COR-L47 (cell line): ENCODE measurements at places on chromosomes 11 and 22.

- DNase-seq = no peak
Measured at GRCh38 chr11:73359341-73359740, 16.9 kb upstream of the RELT start.

DNA sequence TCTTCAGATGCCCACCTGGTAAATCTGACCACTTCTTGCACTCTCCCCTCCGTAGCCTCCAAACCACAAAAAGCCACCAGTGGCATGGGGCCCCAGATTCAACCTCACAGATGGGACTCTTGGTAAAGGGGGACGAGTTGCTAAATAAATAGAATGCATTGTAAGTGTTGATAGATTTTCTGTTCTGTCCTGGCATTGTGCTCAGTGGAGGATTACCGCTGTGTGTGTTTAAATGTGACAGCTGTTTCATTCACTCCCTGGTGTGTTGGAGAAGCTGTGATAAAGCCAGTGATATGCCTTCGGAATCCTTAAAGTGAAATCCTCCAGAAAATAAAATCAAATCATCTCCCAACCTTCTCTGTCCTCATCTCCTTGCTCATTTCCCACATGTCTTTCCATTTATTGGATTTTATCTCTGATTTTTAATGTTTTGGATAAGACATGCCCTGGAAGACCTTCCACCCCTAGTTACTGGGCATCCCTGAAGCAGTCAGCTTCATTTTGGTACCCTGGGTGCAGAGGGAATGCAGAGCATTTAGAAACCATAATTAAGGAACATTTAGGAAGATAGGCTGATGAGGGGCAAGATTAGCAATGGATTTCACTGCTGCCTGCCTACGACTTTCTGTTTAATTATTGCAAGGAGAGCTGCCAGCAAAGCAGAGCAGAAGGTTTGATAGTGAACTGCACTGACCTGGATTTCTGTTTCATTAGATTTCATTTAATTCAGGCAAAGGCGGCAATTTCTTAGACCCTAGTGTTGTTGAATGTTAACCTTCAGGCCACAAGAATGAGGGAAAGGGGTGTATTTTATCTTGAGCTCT, 460.9 kb upstream of the KIRREL3 start:
- DNase-seq = peak; percentile 25

DNA sequence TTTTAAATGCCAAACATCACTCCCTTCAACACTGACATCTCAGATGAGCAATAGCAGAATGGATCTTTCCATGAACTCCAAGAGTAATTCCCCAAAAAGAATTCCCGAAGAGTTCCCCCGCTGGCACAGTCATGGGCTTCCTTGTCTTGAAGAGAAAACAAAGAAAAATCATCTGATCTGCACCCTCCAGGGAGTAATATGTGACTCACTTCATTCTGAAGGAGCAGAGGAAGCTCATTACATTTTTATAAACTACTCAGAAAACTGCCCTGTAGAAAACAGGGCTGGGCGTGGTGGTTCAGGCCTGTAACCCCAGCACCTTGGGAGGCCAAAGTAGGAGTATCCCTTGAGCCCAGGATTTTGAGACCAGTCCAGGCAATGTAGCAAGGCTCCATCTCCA, 35.7 kb downstream of the CELSR1 start:
- DNase-seq = no peak

DNA sequence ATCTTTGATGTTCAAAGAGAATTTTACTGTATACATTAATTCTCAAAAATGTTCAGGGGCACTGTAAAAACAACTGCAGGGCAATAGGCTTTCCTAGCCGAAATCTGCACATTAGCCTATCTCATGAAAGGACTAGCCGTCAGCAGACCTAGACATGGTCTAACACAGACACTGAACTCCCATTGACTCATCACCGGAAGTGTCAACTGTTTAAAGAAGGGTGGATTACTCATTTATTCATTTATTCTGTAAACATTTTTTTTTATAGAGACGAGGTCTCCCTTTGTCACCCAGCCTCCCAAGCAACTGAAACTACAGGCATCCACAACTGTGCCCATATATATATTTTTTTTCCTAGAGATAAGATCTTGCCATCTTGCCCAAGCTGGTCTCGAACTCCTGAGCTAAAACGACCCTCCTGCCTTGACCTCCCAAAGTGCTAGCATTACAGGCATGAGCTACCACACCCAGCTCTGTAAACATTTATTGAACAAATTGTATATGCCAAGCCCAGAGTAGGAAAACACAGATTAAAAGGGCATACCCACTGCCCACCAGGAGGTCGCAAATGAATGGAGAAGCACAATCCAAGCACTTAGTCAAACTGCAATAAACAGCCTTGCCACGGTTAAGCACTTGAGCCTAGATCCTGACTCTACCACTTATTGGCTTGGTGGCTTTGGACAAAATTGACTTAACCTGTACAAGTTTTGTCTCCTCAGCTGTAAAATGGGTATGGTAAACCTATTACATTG, 26.6 kb downstream of the RAB30 start:
- DNase-seq = peak; percentile 52

DNA sequence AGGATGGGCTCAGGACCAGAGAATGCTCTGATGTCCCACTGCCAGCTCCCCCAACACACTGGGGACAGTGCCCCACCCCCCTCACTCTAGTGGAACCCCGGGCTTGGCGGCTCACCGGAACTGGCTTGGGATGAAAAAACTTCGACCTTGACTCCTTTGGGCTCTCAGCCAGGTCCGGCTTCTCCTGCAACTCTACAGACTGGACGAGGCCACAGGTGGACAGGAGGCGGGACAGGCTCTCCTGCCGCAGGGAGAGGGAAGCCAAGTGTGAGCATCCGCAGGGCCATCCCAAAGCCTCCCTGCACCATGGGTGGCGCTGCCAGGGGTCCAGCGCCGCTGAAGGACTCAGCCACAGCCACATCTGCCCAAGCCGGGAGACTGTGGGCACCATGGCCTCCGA, 3.7 kb downstream of the RRP7A start:
- no peak for DNase-seq

DNA sequence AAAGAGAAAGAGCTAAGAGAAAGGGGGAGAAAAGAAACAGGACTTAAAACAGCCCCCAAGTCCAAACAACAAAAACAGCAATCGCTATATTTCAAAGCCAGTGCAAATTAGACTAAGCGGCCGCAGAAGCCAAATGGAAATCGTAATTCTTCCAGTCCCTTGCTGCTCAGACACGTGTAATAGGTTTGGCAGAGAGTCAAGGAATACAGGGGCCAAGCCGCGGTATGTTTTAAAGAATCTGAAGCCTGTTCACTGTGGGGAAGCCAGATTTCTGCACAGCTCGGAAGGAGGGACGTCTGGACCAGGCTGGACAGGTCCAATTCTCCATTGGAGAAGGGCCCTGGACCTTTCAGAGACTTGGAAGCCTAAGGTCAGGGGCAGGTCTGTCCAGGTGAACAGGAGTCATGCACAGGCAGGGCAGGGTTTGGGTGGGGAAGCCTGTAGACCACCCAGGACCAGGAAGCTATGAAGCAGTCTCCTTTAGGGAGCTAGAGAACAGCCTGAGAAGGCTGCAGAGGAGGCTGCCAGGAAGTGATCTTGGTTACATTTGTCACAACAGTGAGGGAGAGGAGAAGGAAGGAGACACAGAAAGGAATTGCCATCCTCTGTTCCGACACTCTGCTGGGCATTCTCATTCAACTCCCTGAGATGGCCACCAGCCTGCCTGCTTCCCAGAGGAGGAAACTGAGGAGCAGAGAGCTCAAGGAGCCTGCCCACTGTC, 265.5 kb upstream of the ISX start:
- DNase-seq = no peak

- no peak for DNase-seq
Measured at GRCh38 chr11:120663142-120663541, 151.6 kb downstream of the GRIK4 start.

GRCh38 chr22:21694795-21695429, 29.1 kb downstream of the PPIL2 start:
- DNase-seq = no peak

DNA sequence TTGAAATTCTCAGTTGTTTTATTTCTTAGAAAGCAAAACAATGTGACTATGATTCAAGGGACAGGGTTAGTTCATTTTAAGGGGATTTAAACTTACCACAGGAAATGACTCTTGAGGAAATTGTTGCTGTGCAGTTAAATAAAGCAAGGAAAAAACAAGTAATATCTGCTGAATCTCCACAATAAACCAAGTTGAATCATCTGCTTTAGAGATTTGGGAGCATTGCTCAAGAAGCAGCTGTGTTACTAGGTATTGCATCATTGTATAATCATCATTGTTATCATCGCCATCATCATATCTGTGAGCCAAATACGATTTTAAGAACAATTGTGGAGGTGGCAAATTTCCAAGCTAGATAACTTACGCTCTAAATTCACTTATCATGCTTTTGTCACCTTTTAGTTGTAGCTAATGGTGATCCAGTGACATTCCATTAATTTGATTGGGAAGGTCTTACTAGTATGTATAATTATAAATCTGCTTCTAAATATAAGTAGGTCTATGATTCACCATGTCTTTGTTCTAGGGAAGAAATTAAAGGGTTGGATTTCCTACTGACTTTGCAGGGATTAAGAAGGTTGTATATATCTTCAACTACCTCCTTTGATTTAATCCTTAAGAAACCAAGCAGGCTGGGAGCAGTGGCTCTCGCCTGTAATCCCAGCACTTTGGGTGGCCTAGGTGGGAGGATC, 19.9 kb downstream of the MMP10 start:
- DNase-seq = peak; percentile 7

DNA sequence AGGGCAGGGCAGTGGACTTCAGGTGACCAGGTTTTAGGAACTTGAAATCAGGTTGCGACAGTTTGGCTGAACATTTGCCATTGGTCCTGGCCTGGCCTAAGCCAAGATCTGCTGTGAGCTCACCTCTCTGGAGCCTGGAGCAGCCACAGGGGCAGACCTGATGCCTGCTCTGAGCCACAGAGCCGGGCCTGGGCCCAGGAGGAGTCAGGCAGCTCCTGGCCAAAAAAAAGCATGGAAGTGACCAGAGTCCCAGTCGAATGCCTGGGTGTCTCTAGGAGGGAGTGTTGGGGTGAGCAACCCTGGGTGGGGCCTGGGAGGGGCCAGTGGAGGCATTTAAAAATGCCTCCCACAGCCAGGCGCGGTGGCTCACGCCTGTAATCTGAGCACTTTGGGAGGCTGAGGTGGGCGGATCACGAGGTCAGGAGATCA, 6.0 kb upstream of the OMP start:
- DNase-seq = no peak

GRCh38 chr22:30602049-30602448, 4.9 kb upstream of the TCN2 start:
- peak; percentile 40 for DNase-seq

GRCh38 chr22:24436553-24436952, 9.2 kb downstream of the ADORA2A start:
- DNase-seq = no peak

DNA sequence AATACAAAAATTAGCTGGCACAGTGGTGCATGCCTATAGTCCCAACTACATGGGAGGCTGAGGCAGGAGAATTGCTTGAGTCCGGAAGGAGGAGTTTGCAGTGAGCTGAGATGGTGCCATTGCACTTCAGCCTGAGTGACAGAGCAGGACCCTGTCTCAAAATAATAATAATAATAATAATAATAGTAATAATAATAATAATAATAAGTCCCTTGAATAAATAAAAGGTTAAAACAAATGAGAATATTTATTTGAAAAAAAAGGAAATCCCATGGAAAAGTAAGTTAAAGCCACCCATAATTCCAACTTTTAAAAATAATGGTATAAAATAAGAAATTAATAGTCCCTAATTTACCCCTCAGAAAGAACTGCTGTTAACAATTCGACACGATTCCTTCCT, 10.0 kb upstream of the NAV2 start:
- no peak for DNase-seq

DNA sequence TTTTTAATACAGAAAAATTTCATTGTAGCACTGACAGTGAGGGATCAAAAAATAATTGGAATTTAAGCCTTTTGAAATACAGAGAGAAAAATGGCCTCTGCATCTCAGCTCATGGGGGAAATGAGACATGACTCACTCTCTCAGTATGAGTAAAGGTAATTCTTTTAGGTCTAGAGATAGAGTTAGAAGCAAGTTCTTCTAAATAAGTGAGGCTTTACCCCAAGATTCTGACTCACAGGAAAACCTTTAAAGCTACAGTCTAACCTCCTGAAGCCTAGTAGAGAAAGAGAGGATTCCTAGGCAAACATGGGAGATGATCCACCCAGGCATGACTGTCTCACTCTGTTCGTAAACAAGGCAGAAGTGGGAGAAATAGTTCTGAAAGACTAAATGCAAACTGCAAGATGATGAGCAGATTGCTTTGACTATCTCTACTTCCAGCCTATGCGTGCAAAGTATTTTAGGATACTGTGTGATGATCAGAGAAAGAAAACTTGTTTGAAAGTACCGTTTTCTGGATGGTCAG, 1003.3 kb upstream of the CCDC90B start:
- DNase-seq = no peak

- DNase-seq = no peak
Measured at GRCh38 chr11:76783294-76783895, at the start of gene TSKU. Gene TSKU, plus strand, starts transcription at chr11:76783356. Its CDS starts 12,261 bp downstream, at chr11:76795617.

GRCh38 chr11:64015935-64016845, 19.5 kb upstream of the FLRT1 start:
- peak; percentile 73 for DNase-seq

- DNase-seq = no peak
Measured at GRCh38 chr11:69482322-69482721, 859 bp downstream of the LINC01488 start.

GRCh38 chr11:85590848-85591483, 36.2 kb downstream of the DLG2 start:
- DNase-seq = peak; percentile 36

DNA sequence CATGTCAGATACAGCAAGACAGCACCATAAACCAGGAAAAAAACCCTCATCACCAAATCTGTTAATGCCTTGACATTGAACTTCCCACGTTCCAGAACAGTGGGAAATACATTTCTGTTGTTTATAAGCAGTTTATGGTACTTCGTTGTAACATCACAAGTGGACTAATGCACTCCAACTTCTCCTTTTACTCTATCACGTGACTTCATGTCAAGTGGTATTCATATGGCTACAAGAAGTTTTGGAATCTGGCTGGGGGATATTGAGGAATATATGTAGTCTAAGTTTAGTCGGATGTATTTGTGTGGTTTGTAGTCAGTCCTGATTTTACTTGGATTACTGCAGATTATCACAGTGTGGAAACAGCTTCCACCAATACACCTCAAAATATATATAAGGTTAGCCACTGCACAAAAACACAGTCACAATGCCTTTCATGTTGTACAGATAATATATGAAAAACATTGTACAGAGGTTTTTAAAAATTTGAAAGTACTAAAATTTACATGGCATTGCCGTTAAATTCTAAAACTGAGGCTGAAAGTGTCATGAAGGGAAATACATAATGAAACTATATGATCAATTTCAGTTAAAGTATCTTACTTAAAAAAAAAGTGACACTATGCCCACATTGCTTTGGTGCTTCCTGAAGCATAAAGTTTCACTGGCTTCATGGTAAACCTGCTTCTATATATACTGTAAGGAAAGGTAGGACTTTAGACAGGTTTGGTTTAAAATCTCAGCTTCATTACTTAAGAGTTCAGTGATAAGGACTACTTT, 134.1 kb downstream of the CASP12 start:
- no peak for DNase-seq

DNA sequence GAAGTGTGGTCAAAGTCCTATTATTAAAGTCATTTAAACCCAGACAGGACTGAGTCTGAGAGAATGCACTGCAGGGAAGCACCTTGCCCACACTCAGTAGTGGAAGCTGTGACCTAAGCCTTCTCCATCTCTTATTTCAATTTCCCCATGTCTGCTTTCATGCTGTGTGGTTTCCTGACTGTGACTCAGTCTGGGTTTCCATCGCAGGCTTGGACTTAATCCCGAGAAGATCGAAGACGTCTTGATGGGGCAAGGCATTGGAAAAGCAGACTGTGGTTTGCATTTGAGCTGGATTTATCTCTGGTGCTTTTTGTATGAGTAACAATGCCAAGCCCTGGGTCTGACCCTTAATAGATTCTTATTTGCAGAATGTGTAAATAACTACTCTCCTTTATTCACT, 238.9 kb downstream of the NTM start:
- no peak for DNase-seq
